ENCODE measurements at places on chromosomes 1 and 21.
A peak's percentile ranks its signal among the peaks of the same experiment; 100 is the strongest.

DNA sequence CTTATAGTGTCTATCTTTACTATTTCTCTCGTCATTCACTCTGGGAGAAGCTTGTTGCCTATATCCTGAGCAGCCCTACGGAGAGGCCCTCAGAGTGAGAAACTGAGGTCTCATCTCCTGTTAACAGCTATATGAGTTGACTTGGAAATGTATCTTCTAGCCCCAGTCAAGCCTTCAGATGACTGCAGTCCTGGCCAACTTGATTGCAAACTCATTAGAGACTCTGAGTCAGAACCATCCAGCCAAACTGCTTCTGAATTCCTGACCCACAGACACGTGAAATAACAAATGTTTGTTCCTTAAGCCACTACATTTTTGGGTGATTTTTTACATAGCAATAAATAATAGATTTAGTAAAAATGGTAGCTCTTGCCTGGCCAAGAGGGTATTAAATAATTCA lies 3.9 kb upstream of the ZBED6 start:
- no peak for DNase-seq

DNA sequence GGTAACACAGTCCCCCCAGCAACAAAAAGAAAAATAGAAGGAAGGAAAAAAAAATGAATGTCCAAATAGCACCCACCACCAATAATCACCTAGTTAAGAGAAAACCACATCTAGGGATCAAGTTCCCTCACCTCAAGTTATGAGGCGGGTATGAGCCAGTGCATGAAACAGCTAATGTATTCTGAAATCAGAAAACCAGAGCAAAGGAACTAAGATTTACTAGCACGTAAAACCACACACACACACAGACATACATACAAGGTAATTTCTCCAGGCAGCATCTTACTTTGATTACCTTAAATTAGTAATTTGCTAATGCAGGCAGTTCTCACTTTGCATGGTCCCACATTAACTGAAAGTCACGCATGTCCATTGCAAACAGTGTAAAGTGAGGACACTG lies 109.8 kb downstream of the HLCS start:
- peak; percentile 16 for DNase-seq

- no peak for DNase-seq
Measured at GRCh38 chr21:36306872-36307534, 13.0 kb upstream of the MORC3 start.

GRCh38 chr1:10444795-10445397 lies 4.9 kb upstream of the CORT start:
- DNase-seq = peak; percentile 36

- DNase-seq = no peak
Measured at GRCh38 chr1:26169198-26169554, 413 bp upstream of the C1orf232 start.

- no peak for DNase-seq
Measured at GRCh38 chr1:22702296-22703085, 8.1 kb upstream of the EPHB2 start.

- no peak for DNase-seq
Measured at GRCh38 chr1:3192361-3192760, 123.4 kb downstream of the PRDM16 start.

DNA sequence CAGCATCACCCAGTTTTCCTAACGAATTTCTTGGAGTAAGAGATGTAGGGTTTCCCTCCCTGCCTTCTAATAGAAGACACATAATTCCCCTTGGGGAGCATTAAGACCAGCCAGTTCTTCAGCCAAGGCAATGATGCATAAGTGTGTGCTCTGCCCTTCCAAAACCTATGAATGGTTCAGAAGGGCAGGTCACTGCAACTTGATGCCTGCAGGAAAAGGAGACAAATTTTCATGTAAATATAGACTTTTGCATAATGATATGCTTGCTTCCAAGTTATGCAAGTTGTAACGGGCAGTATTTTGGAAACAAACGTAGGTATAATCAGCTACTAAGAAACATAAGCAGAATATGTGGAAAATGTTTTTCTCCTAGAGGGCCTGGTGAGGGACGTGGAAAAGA lies 31.6 kb downstream of the PTGS2 start:
- DNase-seq = no peak

DNA sequence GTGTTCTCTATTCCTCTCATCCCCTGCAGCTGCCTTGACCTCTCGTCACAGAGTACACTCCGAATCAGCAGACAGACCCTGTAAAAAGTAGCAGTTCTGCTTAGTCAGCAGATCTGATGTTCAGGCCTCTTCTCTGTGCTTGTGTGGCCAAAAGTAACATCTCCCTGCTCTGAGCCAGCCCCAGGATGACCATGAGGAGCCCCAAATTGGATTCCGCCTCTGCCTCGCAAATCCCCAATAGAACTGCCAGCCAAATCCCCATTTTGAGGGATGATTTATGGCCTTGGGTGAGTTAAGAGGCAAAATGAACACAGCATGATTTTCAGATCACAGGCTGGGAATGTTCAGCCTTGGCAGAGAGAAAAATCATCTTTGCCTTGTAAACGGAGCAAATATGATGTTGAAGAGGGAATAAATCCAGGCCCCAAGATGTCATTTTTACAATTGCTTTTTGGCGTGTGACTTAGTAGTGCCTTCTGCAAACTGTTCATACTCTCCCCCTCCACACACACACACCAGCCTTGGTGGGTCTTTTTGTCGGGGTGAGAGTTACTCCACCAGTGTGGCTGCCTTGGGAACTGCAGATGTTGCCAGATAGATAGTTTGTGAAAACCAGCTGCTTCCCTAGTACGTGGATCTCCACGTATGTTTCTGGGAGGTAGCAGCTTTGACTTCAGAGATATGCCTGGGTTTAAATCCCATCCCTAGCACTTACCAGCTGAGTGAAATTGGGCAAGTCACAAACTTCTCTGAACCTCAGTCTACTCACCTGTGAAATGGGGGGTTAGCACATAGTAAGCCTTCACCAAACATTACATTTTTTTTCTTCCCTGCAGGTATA lies 77.8 kb downstream of the MAN1C1 start:
- DNase-seq = no peak

- DNase-seq = no peak
Measured at GRCh38 chr21:37837381-37837780, 78.9 kb downstream of the KCNJ6 start.

- DNase-seq = no peak
Measured at GRCh38 chr21:41228492-41228891, 60.5 kb downstream of the BACE2 start.

- DNase-seq = no peak
Measured at GRCh38 chr1:31707711-31708110, 3.9 kb upstream of the COL16A1 start.

- DNase-seq = no peak
Measured at GRCh38 chr1:180230416-180230790, 339 bp downstream of the LHX4 start.

DNA sequence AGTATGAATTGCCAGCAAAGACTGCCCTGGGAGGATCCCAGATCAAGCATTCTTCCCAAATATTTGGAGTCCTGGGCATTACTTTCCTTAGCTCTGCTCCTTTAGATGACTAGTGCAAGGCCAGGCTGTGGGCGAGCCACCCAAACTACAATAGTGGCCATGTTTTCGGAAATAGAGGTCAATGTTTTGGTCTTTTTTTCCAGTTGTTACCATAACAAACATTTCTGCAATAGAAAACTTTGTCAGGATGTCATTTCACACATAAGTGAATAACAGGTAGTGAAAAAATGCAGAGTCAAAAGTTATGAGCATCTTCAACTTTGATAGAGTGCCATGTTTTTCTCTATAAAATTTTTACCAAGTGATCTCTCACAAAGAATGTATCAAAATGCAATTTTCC lies 25.2 kb upstream of the OR10J4 start:
- no peak for DNase-seq

- no peak for DNase-seq
Measured at GRCh38 chr1:44501047-44501890, 96.2 kb downstream of the RNF220 start.

DNA sequence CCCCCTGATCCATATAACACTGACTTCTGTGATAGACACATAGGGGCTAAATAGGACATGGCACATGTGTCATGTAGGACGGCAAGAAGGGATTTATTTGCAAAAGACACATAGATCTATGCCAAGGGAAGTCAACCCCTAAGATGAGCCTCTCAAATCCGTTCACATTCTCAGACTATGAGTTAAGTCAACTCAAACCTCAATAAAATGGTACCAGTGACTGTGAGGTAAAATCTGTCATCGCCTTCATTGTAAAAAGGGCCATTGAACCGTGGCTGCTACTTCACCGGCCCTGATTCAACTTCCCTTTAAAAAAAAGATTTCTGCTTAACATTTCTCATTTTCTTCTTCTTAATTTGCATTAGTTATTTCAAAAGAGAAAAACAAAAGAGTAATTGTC lies 144.0 kb downstream of the ZNF281 start:
- no peak for DNase-seq

DNA sequence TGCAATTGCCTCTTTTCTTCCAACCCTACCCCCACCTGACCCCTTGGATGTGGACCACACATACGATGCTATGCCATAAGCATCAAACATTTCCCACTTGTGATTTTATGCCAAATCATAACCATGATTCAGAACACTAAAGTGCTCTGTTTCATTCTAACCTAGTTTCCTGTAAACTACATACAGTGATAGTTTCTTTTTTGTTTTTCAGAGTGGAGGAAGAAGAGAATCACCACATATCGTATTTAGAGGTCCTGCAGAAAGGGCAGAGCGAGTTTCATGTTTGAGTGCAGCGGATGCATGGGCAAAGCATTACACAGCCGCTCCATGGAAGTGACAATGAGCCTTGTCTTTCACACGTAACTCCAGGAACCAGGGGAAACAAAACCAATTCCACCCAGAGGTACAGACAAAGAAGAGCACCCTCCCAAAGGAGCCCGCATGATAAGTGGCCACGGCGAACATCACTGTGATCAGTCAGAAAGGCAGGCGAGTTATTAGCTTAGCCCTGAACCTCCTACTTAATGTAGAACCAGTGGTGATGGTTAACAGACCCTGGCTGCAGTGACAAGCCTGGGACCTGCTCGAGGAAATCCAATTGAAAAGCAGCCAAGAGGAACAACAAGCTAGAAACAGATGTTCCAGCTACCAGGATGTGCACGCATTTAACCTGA lies 64.0 kb upstream of the ZNF281 start:
- peak; percentile 76 for DNase-seq

DNA sequence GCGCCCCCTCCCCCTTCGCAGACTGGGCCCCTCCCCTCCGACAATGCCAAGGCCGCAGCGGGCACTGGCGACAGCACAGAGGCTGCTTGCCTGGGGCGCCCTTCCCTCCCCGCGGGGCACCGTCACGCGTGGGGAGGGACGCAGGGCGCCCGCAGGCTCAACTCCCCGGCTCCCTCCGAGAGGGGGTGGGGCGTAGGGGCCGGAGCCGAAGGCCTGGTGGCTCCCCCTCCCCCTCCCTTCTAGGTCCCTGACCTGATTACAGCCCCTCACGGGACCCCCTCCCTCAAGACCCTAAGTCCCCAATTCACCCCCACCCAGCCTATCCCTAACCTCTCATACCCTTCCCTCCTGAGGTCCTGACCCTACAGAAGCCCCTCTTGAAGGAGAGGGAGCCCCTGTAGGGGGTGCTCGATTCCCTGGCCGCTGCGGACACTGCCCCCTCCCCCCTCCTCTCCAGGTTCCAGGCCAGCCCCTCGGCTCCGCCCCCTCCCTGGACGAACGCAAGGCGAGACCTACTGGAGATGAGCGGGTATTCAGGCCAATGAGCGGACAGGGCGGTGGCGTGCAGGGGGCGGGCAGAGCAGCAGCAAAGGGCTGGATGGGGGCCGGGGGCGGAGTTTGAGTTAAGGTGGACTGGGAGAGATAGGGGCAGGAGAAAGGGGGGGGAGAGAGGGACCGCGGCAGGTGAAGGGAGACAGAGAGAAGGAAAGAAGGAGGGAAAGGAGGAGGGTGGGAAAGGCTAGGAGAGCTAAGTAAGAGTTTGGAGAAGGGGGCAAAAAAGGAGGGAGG lies 733 bp upstream of the ZBTB7B start:
- peak; percentile 100 for DNase-seq

- peak; percentile 53 for DNase-seq
Measured at GRCh38 chr1:163174524-163175437, 27.9 kb downstream of the RGS5 start.

DNA sequence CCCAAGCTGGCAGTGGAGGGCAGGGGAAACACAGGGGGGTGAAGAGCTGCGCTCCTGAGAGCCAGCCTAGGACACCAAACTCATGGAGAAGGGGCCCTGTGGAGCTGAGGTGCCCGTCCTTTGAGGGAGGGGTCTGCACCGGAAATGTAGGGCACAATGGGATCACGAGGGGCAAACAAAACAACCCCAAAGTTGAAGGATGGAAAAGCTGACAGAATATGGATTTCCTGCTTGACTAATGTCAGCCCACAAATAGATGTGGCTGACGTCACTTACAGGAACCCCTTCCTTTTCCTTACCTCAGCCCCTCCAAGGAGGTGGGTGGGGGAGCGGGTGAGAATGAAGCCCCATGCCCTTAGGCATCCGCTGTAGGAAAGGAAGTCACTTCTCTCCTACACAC lies 110.9 kb downstream of the KCNN3 start:
- DNase-seq = peak; percentile 82

DNA sequence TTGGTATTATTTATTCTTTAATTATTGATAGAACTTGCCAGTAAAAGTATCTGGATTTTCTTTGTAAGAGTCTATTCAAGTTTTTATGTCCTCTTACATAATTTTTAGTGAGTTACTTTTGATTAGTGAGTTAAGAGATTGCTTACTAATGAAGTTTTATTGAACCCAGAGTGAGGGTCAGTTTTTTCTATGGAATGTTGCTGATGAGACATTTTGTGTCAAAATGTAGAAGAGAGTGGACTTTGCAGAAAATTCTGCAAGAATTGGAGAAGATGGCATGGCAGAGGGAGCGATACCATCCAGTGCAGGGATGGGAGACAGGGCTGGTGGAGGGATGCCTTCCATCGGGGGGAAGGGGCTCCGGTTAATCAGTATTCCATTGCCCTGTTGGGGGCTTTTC lies 11.0 kb downstream of the MTARC2 start:
- DNase-seq = no peak

GRCh38 chr1:21922090-21923013 lies 14.8 kb downstream of the HSPG2 start:
- DNase-seq = no peak

- DNase-seq = no peak
Measured at GRCh38 chr1:206005234-206005633, 2.0 kb upstream of the RAB7B start.

GRCh38 chr1:88867743-88868521 lies 23.4 kb downstream of the GTF2B start:
- DNase-seq = peak; percentile 47

DNA sequence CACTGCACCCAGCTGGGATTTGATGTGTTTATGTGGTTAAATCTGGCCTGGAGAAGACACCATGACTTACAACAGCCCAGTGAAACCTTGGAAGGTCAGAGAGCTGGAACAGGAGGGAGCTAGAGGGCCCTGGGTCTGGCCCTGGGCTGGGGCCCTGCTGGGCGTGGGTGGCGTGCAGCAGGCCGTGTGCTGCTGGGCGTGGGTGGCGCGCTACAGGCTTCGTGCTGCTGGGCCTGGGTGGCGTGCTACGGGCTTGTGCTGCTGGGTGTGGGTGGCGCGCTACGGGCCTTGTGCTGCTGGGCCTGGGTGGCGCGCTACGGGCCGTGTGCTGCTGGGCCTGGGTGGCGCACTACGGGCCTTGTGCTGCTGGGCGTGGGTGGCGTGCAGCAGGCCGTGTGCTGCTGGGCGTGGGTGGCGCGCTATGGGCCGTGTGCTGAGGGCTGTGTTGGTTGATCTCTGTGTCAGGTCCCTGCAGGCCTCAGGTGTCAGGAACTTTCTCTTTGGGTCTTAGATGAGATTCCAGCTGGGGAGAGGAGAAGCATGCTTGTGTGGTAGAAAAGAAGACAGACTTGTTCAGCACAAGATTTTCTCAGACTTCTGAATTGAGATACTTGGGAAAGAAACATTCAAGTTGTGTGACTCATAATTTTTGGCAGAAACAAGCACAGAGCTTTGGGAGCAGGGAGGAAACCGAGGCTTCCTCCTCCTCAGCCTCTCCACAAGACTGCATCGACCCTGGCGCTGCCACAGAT lies 66.0 kb downstream of the COL18A1 start:
- DNase-seq = peak; percentile 31

Data from activated CD4-positive, alpha-beta T cell treated with anti-CD3 and anti-CD28 coated beads, Interleukin-2, Interleukin-6, amounts not matched to agents 100 ng/mL and 50 ng/mL, durations not matched to agents 16 hours and 8 hours (primary cell).